Activated CD4-positive, alpha-beta T cell treated with anti-CD3 and anti-CD28 coated beads, Interleukin-2, amount 50 U/mL, for 48 hours (primary cell): ENCODE measurements at places on chromosomes 1 and 21.
A peak's percentile ranks its signal among the peaks of the same experiment; 100 is the strongest.

DNA sequence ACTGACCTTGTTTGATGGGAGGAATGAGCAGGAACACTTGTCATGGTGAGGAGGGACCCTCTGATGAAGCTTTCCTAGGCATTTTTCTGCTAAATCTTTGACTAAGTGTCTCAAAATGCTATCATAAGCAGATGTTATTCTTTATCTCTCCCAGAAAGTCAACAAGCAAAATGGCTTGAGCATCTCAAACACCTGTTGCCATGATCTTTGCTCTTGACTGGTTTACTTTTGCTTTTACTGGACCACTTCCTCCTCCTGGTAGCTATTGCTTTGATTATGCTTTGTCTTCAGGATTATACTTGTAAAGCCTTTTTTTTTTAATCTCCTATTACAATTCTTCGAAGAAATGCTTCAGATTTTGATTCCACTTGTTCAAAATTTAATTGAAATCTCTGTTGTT is 157.4 kb downstream of the GPR52 start:
- DNase-seq: no peak

- DNase-seq: no peak
Observed at GRCh38 chr1:187566354-187566753, 737.6 kb downstream of the PLA2G4A start.

DNA sequence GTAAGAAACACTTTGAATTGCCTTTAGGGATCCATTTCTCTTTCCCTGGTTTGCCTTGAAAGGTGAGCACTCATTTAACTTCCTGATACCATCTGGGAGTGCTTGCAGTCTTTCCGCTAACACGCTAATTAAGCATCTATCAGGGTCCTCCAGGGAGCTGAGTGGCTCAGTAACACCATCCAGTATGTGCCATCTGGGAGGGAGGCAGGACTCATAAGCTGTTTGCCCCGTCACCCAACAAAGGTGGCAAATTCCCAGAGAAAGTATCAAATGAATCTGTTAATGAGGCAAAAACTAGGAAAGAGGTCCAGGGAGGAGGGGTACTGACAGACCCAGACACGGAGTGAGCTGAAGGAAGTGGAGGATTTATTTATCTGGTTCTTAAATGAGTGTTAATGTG is 430.9 kb downstream of the HLX start:
- DNase-seq: no peak

DNA sequence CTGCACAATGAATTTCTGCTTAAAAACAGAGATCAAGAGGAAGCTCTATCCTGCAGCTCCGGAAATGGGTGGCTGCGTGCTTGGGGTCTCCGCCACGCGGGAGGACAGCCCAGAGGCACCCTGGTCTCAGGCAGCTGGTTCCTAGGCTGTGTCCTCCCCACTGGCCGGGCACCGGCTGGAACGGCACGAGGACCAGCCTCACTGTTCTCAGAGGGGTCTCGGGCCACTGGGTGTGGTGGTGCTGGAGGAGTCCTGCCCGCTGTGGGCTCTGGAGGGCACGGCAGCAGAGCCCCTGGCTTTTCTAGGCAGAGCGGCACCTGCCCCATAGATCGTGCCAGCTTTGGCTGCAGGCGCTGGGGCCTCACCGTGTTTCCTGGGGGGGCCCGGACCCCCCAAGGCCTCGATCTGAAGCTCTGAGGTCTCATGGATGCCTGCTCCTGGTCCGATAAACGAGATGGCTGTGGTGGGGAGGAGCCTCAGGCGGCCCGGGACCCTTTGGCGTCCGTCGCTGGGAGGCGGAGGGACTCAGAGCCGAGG is 8.2 kb upstream of the RNF223 start:
- no peak for DNase-seq

GRCh38 chr1:161153176-161153575 is 602 bp upstream of the UFC1 start:
- no peak for DNase-seq

DNA sequence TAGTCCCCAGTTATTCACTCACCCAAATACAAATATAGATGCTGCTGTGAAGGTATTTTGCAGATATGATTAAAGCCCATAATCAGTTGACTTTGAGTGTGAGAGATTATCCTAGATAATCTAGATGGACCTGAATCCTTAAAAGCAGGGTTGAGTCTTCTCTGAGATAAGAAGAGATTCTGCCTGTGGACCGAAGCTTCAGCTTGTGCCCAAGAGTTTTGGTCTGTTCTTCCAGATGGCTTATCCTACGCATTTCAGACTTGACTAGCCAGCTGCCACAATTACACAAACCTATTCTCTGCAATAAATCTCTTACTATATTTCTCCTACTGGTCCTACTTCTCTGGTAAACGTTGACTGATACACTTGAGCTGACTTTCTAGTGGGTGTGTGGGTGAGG is 145.1 kb downstream of the KCNJ6 start:
- DNase-seq: no peak

GRCh38 chr1:41890825-41891198 is 27.9 kb downstream of the HIVEP3 start:
- DNase-seq: no peak

DNA sequence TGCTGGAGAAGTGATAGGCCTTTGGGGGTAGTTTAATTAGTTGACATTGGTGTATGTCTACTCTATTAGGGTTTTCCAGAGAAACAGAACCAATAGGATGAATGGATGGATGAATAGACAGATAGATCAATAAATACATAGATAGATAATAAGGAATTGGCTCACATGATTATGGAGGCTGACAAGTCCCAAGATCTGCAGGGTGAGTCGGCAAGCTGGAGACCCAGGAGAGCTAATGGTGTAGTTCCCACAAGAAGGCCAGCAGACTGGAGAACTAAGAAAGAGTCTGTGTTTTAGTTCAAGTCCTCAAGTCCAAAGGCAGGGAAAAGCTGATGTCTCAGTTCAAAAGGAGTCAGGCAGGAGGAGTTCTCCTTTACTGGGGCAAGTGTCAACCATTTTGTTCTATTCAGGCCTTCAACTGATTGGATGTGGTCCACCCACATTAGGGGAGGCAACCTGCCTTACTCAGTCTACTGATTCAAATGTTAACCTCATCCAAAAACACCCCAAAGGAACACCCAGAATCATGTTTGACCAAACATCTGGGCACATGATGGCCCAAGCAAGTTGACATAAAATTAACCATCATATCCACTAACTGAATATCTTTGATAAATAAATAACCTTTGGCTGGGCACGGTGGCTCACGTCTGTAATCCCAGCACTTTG is 4.5 kb upstream of the SDE2 start:
- DNase-seq: no peak

DNA sequence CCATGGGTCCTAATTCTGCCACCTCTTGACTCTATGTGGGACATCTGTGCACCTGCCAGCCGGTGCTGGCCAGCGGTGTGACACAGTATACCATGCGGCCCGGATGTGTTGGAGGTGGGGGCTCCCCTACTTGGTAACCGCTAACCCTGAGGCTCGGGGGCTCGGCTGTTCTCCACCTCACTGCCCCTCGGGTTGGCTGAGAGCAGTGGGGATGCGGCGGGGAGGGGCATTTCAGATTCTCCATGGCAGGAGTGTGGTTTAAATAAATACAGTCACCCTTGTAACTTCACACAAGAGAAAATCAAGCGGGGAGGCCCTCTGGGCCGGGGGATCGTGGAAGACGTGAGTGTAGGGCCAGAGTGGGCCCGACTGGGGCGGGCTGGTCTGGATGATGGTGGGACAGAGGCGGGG is 11.0 kb downstream of the KRTAP10-1 start:
- no peak for DNase-seq

DNA sequence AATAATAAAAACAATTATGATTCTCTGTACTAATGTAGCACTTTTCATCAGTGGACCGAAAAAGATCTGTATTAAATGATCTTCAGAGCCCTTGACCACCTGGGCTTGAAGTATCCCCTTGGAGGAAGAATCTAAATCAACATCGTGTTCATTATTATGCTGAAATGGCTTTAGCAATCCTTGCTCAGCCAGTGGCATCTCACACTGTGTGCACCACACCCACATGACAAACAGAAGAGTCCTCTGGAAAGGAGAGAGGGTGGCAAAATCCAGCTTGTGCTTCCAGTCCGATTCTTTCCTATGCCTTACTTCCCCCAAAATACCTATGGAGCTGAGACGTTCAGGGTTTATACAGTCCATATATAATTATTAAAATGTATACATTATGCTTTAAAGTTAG is 318.5 kb upstream of the RUNX1 start:
- no peak for DNase-seq

DNA sequence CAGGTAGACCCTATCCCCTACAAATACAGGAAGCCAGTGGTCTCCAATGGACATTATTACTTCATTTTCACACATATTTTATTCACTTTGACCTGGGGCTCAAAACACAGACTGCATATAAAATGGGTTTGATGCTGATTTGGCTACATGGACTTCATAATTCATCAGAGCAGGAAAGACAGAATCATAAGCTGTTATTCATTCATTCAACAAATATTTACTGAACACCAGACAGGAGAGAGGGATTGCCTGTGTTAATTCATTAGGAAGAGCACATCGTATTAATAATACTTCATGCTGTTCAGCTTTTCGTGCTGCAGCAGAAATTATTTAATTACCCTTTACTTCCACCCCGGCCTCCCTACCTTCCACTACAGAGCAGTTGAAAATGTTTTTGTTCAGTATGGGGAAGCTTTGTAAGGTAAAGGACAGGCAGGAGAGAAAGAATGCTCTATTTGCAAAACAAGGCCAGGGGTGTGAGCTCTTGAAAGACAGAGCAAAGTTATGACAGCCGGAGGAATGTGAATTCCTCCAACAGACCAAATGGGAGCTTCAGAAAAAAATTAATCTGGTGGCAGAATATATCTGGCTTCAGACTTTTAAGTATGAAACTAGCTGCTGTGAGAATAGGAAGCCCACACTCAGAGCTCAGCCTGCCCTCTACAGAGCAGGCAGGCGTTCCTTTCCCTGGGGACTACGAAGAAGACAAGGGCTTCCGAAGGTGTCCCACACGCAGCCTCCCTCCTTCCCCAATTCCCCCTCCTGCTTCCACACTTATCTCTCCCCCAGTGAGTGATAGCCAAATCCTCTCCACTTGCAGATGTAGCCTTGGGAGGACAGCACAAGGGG is 58.0 kb downstream of the MDM4 start:
- no peak for DNase-seq

GRCh38 chr1:12232221-12232620 is 2.4 kb downstream of the VPS13D start:
- DNase-seq: peak; percentile 18

- no peak for DNase-seq
Observed at GRCh38 chr1:175530622-175531375, 212.6 kb downstream of the TNR start.

- DNase-seq: no peak
Observed at GRCh38 chr21:18245464-18245967, 883 bp downstream of the CHODL start.

- DNase-seq: peak; percentile 10
Observed at GRCh38 chr1:40627987-40628902, 37.2 kb downstream of the RIMS3 start.

DNA sequence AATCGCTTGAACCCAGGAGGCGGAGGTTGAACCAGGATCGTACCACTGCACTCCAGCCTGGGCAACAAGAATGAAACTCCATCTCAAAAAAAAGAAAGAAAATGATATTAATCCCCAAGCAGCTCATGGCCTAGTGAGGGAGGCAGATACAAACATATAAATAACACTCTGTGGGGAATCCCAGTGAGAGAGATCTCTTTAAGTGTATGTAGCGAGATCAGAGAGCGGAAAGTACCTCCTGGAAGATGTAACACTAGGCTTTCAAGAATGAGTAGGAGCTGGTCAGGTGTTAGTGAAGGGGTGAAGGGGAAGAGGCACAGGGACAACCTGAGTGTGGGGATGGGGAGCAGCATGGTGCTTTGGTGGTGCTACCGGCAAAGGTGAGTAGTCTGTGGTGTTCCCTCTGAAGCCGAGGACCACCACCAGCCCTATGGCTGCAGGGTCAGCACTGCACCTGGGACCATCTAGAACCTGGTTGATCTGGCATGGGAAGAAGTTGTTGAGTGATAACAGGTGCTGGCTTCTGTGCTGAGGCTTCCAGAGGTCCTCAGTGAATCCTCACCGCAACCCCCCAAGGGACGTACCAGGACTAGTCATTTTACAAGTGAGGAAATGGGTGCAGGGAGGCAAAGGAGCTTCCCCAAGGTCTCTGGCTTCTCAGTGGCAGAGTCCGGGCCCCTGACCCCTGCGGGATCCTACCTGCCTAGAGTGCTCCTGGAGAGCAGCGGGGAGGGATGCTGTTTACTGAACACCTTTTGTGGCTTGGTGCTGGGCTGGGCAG is 367.6 kb upstream of the VAMP3 start:
- DNase-seq: no peak

- DNase-seq: no peak
Observed at GRCh38 chr21:28229814-28230213, 762.9 kb downstream of the LTN1 start.

GRCh38 chr1:48775831-48776392 is 779 bp downstream of the BEND5 start:
- DNase-seq: no peak

DNA sequence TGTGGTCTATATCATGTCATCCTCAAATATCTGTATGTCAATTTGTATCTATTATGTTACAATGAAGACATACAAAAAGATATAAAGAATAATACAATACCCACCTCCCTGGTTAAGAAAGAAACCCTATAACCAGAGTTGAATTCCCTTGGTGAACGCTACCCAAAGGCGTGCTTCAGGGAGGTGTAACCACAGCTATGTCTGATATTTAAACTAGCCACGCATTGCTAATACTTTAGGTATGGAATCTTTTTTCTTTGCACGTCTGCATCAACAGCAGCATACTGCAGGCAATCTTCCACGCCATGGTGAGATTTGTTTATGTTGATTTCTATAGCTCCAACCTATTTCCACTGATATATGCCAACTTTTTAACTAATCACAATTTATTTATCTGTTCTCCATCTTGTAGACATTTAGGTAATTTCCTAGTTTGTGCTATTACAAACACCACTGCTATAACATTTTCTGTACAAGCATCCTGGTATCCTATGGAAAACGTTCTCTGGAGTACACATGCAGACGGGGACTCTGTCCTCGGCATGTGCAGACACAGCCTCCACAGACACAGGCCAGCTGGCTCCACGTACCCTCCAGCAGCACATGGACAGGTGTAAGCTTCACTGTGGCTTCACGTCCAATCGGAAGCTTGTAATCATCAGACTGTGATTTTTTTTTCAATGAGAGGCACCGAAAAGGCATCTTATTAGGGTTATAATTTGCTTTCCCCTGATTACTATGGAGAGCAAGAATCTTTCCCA is 58.5 kb downstream of the HSF2BP start:
- no peak for DNase-seq

GRCh38 chr1:190429932-190430331 is 47.7 kb downstream of the BRINP3 start:
- DNase-seq: no peak

- no peak for DNase-seq
Observed at GRCh38 chr1:91846007-91846638, 39.8 kb downstream of the TGFBR3 start.

GRCh38 chr1:164786980-164787833 is 228.2 kb downstream of the PBX1 start:
- DNase-seq: peak; percentile 71
